ENCODE measurements at places on chromosomes 1 and 21. TPM values are rescaled to one million over a fixed set of nuclear protein-coding genes. Genes with fewer than 3 reads are reported as not detected.

SPAG17 gene
- 11.2 TPM for total RNA-seq

- peak; percentile 12 for DNase-seq
Observed at GRCh38 chr21:30964283-30964682, 74.0 kb downstream of the KRTAP19-8 start.

DNA sequence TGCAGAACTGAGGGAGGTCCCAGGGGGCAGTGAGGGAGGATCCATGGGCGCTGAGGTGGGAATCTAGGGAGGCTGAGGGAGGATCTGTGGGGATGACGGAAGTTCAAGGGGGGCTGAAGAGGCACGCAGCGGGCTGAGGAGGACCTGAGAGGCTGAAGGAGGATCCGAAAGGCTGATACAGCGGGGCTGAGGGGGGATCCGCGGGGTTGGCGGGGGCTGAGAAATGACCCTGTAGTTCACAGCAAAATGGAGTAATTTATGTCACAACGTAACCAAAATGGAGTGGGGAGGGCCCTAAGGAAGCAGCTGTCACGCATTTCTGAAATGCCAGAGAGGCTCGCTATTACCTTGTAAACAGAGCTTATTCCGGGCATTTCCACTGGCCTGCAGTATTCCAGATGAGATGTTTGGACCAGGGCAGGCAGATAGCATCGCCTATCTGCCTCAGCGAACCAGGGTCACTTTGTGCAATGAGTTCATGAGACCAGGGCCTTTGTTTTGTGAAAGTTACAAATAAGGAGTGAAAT is 926 bp upstream of the MRPL55 start:
- peak; percentile 56 for DNase-seq

GRCh38 chr21:35075546-35075945 is 26.4 kb upstream of the RUNX1 start:
- no peak for DNase-seq

KCNJ10 gene
- total RNA-seq = not detected

DNA sequence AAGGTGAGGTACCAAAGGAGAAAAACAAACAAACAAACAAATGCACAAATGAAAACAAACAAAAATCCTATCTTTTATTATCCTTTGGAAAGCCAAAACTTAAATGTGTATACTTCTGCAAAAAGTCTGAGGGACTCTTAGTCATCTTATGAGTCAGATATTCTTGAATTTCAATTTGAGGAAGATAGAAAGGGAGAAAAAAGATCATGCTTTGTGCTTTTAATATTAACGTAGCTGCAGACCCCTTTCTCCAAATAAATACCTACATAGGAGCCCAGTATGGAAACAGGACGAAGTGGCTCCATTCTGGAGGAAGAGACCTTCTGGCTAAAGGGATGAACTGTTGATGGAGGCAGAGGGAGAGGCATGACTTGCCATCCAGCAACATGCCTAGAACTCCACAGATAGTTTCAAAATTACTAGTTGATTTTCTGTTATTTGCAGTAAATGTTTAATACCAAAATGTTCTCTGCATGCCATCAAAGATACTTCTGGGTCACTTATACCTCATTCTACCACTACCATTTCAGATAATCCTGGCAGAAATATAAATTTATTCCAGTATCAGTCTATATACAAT is 25.4 kb downstream of the NUP210L start:
- no peak for DNase-seq

- DNase-seq = no peak
Observed at GRCh38 chr1:119906927-119907652, 10.8 kb upstream of the ADAM30 start.

OR2L3 gene
- not detected for total RNA-seq

CACNA1S gene
- not detected for total RNA-seq

- no peak for DNase-seq
Observed at GRCh38 chr1:81600878-81601622, 199.7 kb upstream of the ADGRL2 start.

MCOLN3 gene
- total RNA-seq = not detected

KANK4 gene
- total RNA-seq = not detected

IPP gene
- total RNA-seq = 8.4 TPM

GRCh38 chr1:30085811-30086770 is 637.3 kb downstream of the MATN1 start:
- DNase-seq = peak; percentile 16

All from G401 (cell line).